Lung microvascular endothelial cell (primary cell): ENCODE measurements at places on chromosomes 6 and 20. TPM values are rescaled to one million over a fixed set of nuclear protein-coding genes. Genes with fewer than 3 reads are reported as not detected.

GRCh38 chr20:63527184-63527583 is 6.6 kb downstream of the PPDPF start:
- no peak for DNase-seq

DNA sequence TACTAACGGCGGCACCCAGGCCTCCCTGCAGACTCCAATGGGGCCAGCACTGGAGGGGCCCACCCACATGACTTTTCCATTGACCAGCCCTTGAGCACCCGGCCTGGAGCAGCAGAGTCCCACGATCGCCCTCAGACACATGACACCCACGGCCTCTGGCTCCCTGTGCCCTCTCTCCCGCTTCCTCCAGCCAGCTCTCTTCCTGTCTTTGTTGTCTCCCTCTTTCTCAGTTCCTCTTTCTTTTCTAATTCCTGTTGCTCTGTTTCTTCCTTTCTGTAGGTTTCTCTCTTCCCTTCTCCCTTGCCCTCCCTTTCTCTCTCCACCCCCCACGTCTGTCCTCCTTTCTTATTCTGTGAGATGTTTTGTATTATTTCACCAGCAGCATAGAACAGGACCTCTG is 26.1 kb upstream of the FANCE start:
- peak; percentile 31 for DNase-seq

- DNase-seq: no peak
Measured at GRCh38 chr20:48841196-48841874, 13.5 kb upstream of the PREX1 start.

DNA sequence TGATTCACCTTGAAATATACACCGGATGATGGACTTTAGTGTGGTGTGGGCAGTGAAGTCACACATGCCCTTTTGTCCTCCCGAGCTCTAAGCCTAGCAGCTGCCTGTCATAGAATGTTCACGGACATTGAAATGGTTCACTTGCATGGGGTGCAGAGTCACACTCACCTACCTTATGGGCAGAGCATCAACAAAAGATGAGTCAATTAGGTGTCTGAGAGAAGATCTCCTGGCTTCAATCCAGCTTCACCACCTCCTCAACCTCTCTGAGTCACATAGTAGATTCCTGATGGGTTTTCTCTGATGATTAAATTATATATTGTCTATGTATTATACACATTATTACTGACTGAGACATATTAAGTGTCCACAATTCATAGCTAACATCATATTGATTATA is 48.1 kb upstream of the HLA-E start:
- DNase-seq: no peak

GRCh38 chr6:56671651-56672461 is 29.2 kb upstream of the DST start:
- no peak for DNase-seq

Gene BPIFA1
- total RNA-seq: not detected in 2 replicates

GRCh38 chr6:38012573-38012972 is 193.0 kb downstream of the ZFAND3 start:
- DNase-seq: peak; percentile 78

DNA sequence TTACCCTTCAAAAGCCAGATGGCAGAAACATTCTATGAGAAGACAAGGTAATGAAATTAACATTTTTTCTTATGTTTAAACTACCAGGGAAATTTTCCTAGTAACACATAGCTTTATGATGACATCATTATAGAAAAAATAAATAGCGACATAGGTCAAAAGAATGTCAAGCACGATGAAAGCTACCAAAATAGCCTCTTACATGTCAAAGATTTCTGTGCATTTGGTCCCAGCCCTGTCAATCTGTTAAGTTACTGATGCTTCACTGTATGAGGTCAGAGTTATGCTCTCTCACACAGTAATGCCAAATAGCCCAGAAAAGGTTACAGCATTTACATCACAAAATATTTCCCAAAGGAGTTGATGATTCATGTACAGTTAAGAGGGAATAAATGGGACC is 199.8 kb upstream of the DEFB112 start:
- no peak for DNase-seq

- DNase-seq: no peak
Measured at GRCh38 chr6:145003145-145003544, 718.0 kb downstream of the UTRN start.

- no peak for DNase-seq
Measured at GRCh38 chr20:41304002-41304401, 13.5 kb downstream of the ZHX3 start.

Gene DOK5
- total RNA-seq: 0.20 TPM in 1 of 2 replicates, not detected in the other

GRCh38 chr6:49526598-49526997 is 23.9 kb upstream of the C6orf141 start:
- peak; percentile 3 for DNase-seq

DNA sequence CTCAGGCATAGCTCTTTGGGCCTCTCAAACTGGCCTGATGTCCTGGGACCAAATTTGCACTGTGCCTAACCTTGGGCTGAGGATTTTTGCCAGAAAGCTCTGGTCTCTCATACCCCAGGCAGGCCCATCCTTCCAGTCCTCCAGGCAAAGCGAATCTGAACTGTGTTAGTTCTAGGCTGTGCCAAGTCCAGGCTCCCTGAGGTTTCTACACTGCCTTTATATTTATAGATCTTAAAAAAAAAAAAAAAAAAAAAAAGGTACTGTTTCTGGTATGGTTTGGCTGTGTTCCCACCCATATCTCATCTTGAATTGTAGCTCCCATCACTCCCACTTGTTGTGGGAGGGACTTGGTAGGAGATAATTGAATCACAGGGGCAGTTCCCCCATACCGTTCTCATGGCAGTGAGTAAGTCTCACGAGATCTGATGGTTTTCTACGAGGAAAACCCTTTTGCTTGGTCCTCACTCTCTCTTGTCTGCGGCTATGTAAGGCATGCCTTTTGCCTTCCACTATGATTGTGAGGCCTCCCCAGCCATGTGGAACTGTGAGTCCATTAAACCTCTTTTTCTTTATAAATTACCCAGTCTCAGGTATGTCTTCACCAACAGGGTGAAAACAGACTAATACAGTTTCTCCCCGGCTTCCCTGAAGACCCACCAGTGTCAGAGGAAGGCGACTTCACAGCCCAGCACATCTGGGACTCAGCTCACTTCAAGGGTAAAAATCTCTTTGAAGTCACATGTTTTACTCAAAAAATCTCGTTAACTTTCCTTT is 39.0 kb upstream of the TBXT start:
- DNase-seq: no peak

DNA sequence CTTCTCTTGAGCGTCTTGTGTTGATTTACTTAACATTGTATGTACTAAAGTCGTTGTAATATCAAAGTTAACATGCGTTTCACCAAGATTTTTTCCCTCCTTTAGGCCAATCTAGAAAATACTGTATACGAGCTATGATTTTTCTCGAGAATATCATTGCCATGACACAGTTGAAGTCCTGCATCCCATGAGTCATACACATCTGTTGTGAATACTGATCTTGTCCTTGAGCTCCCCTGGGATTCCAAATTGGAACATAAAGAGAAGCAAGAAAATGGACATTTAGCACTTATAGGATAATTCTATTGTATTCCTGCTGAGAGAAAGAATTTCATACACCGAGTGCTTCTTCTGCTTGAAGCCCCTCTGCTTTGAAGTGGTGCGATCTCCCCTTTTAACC is 109.6 kb downstream of the SLC35B3 start:
- no peak for DNase-seq

Gene TCF15
- total RNA-seq: 0.60 and 0.87 TPM in 2 replicates

Gene MRAP2
- 1.3 and 1.8 TPM in 2 replicates for total RNA-seq

DNA sequence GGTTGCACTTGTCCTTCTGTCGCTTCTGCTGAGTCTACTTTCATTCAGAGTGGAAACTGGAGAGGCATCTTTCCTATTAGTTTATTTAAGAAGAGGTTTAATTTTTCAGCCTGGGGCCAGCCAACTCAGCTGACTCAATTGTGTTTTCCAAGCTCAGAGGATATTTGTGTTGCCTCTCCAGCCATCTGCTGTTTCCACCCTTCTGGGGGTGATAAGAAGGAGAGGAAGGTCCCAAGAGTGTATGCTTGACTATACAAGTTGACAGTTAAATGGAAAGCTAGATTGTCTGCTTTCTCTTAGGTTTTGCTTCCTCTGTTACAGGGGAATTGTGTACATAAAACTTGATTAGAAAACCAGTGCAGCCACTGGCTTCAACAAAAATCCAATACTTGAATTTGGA is 3.0 kb downstream of the PSMF1 start:
- DNase-seq: no peak

Gene HLA-DOA
- not detected in 2 replicates for total RNA-seq

Gene RAET1L
- not detected in 2 replicates for total RNA-seq

DNA sequence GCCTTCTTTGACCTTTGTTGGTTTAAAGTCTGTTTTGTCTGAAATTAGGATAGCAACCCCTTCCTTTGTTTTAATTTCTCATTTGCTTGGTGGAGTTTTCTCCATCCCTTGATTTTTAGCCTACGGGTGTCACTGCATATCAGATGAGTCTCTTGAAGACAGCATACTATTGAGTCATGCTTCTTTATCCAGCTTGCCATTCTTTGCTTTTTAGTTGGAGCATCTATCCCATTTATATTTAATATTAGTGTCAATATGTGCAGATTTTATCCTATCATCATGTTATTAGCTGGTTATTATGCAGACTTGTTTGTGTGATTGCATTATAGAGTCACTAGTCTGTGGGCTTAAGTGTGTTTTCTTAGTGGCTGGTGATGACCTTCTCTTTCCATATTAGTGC is 622.2 kb downstream of the MMUT start:
- no peak for DNase-seq

Gene REM1
- total RNA-seq: under 0.01 TPM in 1 of 2 replicates, not detected in the other

Gene OR2J2
- not detected in 2 replicates for total RNA-seq

DNA sequence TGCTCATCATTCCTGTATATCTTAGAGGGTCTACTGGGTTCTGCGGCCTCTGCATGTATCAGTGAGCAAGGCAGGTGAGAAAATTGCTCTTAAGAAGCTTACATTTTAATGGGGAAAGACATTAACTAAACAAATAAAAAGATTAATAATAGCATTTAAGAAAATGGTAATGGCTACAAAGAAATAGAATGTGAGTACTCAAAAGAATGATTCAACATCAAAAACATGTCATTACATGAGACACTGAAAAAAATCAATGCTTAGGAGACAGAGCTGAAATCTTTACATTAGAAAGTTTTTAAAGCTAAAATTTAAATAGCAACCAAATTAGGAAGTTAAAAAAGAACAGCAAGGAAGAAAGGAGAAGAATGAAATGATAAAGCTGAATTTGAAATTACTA is 146.9 kb upstream of the PHACTR1 start:
- no peak for DNase-seq

Gene GJE1
- total RNA-seq: not detected in 2 replicates

DNA sequence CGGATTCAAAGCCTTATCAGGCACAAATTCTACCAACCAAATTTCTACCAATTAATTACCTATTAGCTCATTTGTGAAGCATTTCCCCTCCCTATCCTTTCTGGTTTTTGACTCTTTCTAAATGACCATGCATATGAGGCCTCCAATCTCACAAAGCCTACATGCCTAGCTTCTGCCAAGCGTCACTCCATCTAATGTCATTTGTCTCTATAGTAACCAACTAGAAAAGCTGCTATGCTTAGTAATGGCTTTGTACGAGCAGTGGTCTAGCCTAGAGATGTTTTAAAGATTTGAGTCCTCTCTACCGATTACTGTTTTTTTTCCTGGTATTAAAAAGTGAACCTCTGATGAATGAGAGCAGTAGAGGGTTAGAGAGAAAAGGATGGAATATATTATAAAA is 4.8 kb upstream of the ASF1A start:
- no peak for DNase-seq

GRCh38 chr20:46308258-46309157 is at the start of gene CDH22:
Gene CDH22, minus strand, starts transcription at chr20:46308498. Its CDS starts 57,204 bp downstream, at chr20:46251294.
- peak; percentile 53 for DNase-seq

- DNase-seq: no peak
Measured at GRCh38 chr6:5936631-5937030, 70.1 kb downstream of the NRN1 start.

DNA sequence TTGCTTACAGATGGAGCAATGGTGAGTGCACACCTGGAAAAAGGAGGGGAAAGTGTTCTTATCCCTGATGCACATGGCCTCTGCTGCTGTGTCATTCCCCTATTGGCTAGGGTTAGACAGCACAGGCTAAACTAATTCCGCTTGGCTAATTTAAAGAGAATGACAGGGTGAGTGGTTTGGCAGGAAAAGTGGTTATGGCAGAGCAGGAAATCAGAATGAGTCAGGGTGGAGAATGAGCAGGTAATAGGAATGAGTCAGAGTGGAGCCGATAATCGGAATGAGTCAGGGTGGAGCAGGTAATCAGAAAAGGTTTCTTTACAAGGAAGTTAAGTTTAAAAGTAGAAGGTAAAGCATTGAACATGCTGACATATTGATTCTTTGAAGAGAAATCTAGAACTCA is 355.5 kb upstream of the HTR1E start:
- no peak for DNase-seq

DNA sequence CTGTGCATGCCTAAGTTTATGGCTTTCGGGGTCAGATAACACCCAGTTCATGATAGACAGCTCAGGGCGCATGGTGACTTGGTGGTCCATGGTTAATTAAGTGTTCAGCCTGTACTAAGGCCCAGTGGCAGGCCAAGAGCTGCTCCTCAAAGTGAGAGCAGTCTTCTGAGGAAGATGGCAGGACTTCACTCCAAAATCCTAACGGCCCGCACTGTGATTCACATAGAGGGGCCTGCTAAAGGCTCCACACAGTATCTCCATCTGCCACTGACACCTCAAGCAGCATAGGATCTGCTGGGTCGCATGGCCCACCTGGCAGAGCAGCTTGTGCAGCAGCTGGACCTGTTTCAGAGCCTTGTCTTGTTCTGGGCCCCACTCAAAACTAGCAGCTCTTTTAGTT is 10.6 kb upstream of the CST7 start:
- no peak for DNase-seq

GRCh38 chr6:21005816-21006570 is 471.7 kb downstream of the CDKAL1 start:
- peak; percentile 95 for DNase-seq

Gene VNN1
- under 0.01 TPM in 1 of 2 replicates, not detected in the other for total RNA-seq

- no peak for DNase-seq
Measured at GRCh38 chr6:53796791-53797190, 2.0 kb downstream of the LRRC1 start.

Gene TCF19
- total RNA-seq: 6.3 and 12.0 TPM in 2 replicates

GRCh38 chr6:156434795-156435190 is 342.4 kb upstream of the ARID1B start:
- DNase-seq: no peak

- peak; percentile 63 for DNase-seq
Measured at GRCh38 chr6:104682722-104683643, 176.7 kb downstream of the HACE1 start.

Gene TLDC2
- under 0.01 TPM in 1 of 2 replicates, not detected in the other for total RNA-seq

GRCh38 chr6:158020272-158020711 is 38.6 kb downstream of the SYNJ2 start:
- DNase-seq: peak; percentile 25

GRCh38 chr6:8627085-8627861 is 191.9 kb upstream of the SLC35B3 start:
- no peak for DNase-seq

Gene IP6K3
- total RNA-seq: not detected in 2 replicates

- no peak for DNase-seq
Measured at GRCh38 chr6:170111141-170111664, 179.7 kb downstream of the DLL1 start.

DNA sequence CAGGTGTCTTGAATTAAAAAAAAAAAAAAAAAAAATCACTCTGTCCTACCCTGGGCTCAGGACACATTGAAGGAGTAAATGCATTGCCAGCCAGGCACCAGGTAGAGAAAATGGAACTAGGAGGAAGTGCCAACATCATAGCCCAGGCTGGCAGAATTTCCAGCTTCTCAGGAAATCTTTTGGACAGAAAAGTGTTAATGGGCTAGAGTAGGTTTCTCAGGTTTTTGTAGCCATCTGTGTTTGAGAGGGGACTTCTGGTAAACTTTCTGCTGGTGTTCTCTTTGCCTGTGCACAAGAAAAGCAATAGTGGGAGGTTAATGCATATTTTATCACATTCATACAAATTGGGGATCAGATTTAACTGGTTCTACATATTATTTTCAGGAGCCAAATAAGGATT is 678.3 kb upstream of the NRSN1 start:
- no peak for DNase-seq
